GM20000 (cell line): ENCODE measurements at places on chromosomes 11 and 22.

GRCh38 chr11:115905341-115906000 lies 401.3 kb upstream of the CADM1 start:
- DNase-seq, result no peak

GRCh38 chr22:45544588-45545170 lies 42.0 kb downstream of the FBLN1 start:
- DNase-seq, result no peak

- DNase-seq, result no peak
These were observed 37.8 kb downstream of the FDX1 start for GRCh38 chr11:110467556-110467955.

DNA sequence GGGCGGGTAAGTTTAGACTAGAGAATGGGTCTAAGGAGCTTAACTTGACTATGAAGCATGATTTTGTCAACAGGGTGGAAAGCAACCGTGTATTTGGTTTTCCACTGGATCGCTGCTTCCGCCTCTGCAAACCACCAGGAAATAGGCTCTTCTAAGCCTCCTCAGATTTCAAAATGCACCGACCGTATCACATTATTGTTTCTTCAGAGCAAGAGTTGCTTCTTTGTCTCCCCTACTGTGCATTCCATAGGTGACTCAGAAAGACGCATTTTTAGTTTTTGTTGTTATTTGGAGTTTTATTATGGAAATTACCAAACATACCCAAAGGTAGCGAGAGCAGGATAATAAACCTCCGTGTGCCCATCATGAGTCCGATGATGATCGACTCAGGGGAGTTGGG lies 64.3 kb upstream of the RASD2 start:
- no peak for DNase-seq

- DNase-seq, result no peak
These were observed 54.9 kb downstream of the PHF21A start for GRCh38 chr11:46066335-46066734.

DNA sequence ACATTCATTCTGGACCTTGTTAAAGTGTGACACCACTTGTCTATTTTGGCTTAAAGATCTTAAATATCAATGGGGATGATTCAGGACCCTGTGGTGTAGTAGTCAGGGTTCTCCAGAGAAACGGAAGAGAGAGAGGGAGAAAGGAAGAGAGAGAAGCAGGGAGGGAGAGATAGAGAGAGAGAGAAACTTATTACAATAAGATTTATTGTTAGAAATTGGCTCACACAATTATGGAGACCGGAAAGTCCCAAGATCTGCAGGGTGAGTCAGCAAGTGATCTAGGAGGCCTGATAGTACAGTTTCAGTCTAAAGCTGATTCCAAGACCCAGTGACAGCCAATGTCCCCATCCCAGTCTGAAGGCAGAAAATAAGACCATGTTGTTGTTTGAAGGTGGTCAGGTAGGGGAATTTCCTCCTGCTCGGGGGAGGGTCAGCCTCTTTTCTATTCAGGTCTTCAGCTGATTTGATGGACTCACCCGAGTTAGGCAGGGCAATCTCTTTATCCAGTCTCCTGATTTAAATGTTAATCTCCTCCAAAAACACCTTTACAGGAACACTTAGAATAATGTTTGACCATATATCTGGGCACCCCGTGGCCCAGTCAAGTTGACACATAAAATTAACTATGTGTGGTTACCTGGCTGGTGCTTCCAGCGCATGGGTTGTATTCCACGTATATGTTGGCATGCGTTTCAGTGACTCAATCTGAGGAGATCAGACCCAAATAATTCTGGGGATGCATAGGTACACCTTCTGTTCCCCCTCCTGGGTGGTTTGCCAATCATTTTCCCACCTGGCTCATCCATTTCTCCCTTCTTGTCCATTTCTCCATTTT lies 1350.5 kb downstream of the TBC1D22A start:
- no peak for DNase-seq

GRCh38 chr11:131370901-131371790 lies 731 bp downstream of the NTM start:
- no peak for DNase-seq

- peak; percentile 75 for DNase-seq
These were observed 18.8 kb downstream of the DDX25 start for GRCh38 chr11:125923012-125923579.

DNA sequence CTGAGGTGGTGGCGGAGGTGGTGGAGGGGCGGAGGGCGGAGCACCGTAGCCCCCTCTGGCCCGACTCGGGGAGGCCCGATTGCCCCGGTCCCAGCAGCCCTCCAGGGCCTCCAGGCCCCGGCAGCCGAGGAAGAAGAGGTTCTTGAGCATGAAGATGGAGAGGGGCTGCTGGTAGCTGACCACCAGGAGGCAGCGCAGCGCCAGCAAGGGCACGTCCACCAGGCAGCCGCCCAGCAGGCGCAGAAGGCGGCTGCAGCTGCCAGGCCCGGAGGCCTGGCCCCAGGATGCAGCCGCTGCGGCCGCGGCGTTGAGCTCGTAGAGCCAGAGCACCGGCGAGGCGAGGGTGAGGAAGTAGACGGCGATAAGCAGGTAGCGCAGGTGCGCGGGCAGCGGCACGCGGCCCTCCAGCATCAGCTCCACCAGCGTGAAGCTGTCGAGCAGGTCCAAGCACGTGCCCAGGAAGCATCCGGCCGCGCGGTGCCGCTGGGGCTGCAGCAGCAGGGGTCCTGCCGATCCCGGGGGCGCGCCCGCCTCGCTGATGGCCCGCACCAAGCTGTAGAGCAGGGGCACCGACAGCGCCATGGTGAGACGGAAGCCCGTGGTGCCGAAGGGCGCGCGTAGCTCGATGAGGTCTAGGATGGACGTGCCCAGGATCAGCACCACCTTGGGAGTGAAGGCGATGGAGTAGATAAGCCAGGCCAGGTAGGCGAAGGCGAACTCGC lies 1.5 kb downstream of the TMEM121B start:
- no peak for DNase-seq

- DNase-seq, result no peak
These were observed 35.7 kb upstream of the LRRC10B start for GRCh38 chr11:61472868-61473267.

DNA sequence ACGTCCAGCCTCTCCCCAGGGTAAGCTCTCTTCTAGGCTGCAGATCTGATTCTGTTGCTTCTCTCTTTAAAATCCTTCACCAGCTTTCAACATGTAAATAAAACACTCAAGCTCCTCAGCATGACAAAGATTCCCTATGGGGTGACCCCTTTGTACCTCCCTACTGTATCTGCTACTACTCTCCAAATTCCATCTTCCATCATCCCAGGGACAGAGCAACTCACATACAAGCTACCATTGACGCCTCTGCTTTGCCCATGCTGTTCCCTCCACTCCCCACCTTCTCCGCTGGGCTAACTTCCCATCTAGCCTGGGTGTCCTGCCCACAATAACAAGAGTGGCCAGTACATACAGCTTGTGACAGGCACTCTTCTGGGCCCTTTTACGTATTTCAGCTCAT lies 207.5 kb upstream of the ZBED5 start:
- DNase-seq, result no peak

- no peak for DNase-seq
These were observed 30.9 kb upstream of the CREB3L1 start for GRCh38 chr11:46246521-46246920.

- no peak for DNase-seq
These were observed 52.1 kb downstream of the NTM start for GRCh38 chr11:131422496-131422895.

GRCh38 chr11:106471276-106471675 lies 393.8 kb downstream of the AASDHPPT start:
- DNase-seq, result no peak

DNA sequence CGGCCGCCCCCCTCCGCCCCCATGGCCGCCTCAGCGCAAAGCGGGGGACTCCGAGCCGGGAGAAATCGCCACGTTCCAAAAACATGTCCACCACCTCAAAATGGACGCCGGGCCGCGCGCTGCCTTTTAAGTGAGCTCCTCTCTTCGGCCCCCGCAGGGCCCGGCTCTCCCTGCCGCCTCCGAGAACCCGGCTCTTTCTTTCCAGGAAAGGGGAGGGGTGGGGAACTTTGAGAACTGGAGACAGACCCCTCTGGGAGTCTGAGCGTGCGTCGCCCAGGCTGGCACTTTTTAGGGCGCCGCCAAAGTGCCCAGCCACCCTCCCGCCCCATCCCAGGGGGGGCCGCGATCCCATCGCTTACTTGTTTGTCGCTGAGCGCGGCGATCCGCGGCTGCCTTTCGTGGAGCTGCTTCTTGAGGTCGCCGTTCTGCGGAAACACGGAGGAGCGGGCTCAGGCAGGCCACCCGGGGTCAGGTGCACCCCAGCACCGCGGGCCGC lies 1.6 kb downstream of the PHF21B start:
- DNase-seq, result peak; percentile 58

GRCh38 chr22:49039625-49040024 lies 788.0 kb downstream of the BRD1 start:
- DNase-seq, result no peak

DNA sequence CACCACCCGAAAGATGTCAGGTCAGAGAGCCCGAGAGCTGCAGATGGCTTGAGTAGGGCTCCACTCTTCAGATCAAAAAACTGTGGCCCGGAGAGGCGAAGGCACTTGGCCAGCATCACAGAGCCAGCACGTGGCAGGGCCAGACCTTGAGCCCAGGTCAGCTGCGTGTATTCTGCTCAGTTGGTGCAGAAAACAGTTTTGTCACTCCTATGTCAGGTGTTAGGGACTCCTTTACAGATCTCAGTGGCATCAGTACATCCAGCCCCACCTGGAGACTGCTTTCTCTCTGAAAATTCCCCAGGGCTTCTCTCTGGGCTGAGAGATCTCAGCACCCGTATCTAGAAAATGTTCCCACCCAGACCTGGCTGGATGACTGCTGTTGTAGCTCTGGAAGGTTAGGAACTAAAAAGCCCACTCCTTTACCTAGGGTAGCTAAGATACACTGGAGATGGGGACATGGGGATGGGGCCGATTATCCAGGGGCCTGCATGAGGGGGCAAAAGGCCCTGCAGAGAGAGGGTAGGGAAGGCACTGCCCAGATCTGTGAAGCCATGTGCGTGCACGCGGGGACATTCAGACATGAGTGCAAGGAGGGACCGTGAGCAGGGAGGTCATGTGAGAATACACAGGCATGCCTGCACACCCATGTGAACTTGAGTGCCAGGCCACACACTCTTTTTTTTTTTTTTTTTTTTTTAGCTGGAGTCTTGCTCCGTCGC lies 3.4 kb downstream of the APOA1 start:
- no peak for DNase-seq

DNA sequence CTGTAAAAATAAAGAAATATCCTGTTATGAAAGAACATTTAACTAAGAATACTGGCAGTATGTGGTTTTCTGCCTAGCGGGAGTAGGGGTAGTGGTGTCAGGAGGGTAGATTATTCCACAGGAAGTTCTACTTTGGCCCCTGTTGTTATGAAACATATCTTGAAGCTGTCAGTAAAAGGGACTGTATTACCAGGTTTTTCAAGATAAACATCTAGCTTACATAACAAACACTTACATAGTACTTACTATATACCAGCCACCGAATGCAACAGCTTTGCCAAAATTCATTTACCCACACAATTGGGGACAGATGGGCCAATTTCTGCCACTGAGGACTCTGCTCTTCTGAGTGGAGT lies 3.7 kb downstream of the TMEM123 start:
- no peak for DNase-seq

DNA sequence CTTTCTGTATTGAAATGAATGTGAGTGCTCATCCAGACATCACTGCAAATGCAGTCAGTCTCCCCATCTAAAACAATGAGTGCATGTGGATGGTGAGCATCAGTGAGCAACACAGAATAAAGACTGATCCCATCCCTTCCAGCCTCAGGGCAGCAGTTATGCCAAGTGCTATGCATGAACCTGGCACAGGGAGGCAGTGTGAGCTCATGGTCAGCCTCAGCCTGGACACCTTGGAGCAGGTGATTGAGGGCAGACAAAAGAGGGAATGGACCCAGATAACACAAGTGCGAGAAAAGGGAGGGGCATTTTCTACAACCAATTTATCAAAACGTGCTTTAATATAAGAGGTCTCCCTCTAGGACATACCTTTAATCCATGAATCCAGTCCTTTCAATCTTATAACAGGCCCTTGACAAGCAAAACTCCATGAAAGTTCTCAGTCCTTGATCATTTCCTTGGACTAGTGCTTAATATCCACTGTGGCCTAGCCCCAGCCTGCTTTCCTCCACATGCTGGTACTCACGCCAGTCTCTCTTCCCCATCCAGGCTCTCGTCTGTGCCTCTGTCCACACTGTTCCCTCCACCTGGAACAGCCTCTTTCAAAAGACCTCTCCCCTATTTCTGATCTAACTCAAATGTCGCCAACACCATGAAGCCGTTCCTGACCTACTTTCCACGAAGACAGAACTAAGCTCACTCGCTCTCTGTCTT lies 50.5 kb upstream of the LRRC55 start:
- no peak for DNase-seq

DNA sequence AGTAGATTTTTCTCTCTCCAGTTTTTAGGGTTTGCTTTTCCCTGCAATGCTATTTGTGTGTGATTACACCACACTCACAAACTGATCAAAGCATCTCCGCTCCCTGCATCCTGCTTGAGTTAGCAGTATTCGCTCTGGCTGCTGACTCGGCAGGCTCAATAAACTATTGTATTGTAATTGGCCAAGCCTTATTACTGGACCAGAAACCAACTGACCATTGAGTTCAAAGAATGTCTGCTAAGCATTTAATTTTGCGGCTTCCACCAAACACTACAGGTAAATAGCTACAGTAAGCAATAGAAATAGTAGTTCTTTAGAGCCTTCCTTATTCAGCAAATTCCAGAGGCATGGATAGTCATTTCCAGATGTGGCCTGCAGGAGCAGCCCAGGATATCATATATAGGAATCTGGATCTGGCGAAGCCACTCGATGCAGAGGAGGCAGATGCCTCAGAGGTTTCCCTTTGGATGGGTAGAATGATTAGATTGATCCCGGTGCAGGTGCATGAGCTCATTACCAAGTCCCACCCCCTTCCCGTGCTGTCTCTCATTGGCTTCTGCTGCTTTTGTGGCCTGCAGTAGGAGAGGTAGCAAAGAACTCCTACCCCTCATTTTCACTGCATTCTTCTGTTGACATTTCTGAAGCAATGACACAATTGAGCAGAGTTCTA lies 77.3 kb downstream of the COMMD9 start:
- DNase-seq, result no peak

- DNase-seq, result no peak
These were observed 47.3 kb upstream of the LRRC32 start for GRCh38 chr11:76717816-76718215.

DNA sequence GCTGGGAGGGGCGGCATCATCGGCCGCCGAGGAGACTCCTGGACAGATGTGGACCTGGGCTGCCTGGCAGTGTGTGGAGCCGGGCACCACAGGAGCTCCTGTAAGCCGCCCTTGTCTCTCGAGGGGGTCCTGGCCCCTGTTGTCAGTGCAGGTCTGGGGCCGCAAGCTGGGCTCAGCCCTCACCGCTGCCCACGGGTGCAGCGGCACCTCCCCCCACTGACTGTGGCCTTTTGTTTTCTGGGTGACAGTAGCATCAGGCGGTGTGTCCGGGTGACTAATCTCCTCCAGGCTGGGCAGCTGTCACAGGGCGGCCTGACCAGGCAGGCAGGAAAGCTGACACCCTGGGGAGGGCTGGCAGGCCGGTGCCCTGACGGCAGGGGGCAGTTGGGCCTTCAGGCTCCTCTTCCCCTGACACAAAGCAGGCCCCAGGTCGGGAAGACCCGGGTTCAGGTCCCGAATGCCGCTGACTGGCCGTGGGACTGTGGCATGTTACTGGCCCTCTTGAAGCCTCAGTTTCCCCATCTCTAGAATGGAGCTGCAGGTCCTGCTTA lies 16.3 kb downstream of the DGKZ start:
- no peak for DNase-seq
